ENCODE measurements at places on chromosomes 7 and 10.

- DNase-seq = no peak
These were observed 18.6 kb downstream of the ADAP1 start for GRCh38 chr7:935874-936385.

DNA sequence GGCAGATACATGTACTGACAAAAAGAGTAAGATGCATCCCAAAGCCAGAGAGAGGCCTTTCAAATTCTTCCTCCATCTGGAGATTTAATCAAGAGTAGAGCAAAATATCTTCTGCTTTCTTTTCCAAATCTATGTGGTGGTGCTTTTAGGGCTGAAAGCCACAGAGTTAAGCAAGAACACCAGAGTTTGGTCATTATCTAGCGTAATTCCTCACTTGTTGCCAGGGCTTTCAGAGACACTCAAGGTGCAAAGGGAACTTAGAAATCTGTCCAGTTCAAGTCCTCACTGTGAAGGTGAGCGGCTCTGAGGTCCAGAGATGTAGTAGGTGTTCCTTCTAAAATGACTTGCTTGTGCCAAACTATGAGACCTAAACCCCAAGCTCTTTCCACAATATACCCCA, 10.9 kb upstream of the NFE2L3 start:
- no peak for DNase-seq

DNA sequence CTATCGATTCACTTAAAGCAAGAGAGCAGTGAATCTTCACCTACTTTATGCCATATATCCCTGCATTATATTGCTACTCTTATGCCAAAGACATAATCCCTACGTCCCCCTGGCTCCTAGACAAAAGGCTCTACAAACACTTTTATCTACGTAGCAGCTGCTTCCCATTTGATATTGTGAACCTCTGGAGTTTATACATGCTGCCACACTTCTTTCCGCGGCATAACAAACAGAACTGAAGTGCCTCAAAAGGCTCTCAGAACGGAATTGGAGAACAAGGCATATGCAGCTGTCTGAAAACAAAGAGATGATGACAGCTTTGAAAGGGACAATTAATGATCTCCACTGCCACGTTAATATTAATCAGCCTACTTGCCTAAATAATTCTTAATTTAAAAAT, 985.6 kb upstream of the LRRN3 start:
- DNase-seq = no peak

GRCh38 chr10:31215052-31215451, 104.0 kb upstream of the ZEB1 start:
- no peak for DNase-seq

- DNase-seq = no peak
These were observed 131.0 kb upstream of the EEPD1 start for GRCh38 chr7:36021917-36022550.

GRCh38 chr7:156662277-156662676, 21.7 kb downstream of the RNF32 start:
- no peak for DNase-seq

GRCh38 chr7:122403113-122403512, 98.6 kb upstream of the FEZF1 start:
- DNase-seq = no peak
